ENCODE measurements at places on chromosomes 7 and 10.

- no peak for DNase-seq
- H3K4me3 ChIP-seq, result no peak overlapping the region
- no peak overlapping the region for H3K27ac ChIP-seq
- no peaks in the 10 kb centered on the region for H3K4me1 ChIP-seq
- H3K36me3 ChIP-seq, result no peaks in the 10 kb centered on the region
Measured at GRCh38 chr7:157008-157310, 35.4 kb upstream of the FAM20C start.

- no peaks in the 10 kb centered on the region for H3K36me3 ChIP-seq
- no peaks in the 10 kb centered on the region for H3K4me1 ChIP-seq
- H3K27me3 ChIP-seq, result no peaks in the 10 kb centered on the region
- H3K27ac ChIP-seq, result no peak overlapping the region
- no peak overlapping the region for H3K4me3 ChIP-seq
- peak; percentile 19 for DNase-seq
Measured at GRCh38 chr10:52951824-52952223, 179.2 kb upstream of the MBL2 start.

- peaks cover 13% of the 10 kb centered on the region for H3K36me3 ChIP-seq
- H3K4me3 ChIP-seq, result no peak overlapping the region
- H3K4me1 ChIP-seq, result peaks cover 48% of the 10 kb centered on the region
Measured at GRCh38 chr10:75109459-75109778, 2.0 kb upstream of the SAMD8 start.

- no peak overlapping the region for H3K4me3 ChIP-seq
- H3K27ac ChIP-seq, result no peak overlapping the region
- no peaks in the 10 kb centered on the region for H3K27me3 ChIP-seq
- H3K4me1 ChIP-seq, result no peaks in the 10 kb centered on the region
Measured at GRCh38 chr7:133633055-133633454, 380.2 kb downstream of the EXOC4 start.

DNA sequence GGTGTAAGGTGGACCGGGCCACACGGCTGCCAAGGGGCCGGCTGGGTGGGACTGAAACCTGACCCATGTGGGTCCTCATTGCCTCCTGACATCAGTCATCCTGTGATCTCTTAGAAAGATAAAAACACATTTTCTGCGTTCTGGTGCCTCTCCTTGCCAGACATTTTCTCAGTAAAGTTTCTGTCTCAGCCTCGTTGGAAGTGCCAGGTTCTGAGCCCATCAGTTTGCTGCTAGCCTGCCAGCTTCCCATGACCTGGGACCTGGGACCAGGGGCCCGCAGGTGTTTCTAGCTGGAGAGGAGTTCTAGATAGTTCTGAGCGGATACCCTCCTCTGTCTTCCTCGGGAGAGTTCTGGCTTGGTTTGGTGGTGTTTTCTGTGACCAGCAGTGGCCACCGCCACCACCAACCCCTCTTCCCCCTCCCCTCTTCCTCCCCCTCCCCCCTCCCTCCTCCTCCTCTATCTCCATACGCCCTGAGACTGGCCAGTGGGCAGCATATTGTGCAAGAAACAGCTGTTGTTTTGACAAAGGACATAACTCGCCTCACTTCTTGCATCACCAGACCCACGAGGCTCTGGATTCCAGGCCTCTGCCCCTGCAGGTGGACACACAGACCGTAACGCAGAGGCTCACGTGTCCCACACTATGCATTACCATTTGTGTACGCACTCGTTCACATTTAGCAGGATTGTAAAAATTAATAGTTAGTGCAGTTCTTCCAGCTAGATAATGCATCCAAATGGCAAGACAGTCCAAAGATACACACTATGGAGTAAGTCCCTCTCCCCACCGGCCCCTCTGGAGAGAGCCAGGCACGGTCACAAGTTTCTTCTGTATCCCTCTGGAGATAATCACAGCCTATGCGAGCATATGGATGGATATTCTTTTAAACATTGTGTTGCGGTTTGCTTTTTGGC lies 94.6 kb downstream of the CUX1 start:
- peaks cover 13% of the 10 kb centered on the region for H3K36me3 ChIP-seq
- H3K27ac ChIP-seq, result no peak overlapping the region
- peaks cover 40% of the 10 kb centered on the region for H3K4me1 ChIP-seq
- DNase-seq, result no peak

DNA sequence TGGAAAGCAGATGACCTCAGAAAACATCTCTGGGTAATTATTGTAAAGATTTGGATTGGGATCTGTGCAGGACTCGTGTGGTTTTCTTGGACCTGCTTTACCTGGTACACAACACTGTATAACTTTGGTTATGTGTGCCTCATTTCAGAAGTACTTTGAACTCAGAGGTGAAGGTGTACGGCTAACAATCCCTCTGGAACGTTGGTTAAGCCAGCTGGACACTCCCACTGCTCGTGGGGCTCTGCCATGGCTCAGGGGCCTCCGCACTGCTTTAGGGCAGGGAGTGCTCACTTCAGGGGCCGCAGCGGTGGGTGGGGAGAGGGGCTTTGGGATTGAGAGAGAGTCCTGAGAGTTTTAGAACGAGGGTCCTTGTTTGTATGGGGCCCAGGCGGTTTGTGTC lies 13.5 kb downstream of the DYNC2I1 start:
- no peak overlapping the region for H3K27ac ChIP-seq
- H3K4me1 ChIP-seq, result peaks cover 23% of the 10 kb centered on the region
- no peaks in the 10 kb centered on the region for H3K27me3 ChIP-seq
- no peak overlapping the region for H3K4me3 ChIP-seq

GRCh38 chr7:18019555-18019954 lies 8.1 kb downstream of the PRPS1L1 start:
- H3K4me1 ChIP-seq, result no peaks in the 10 kb centered on the region
- no peak overlapping the region for H3K4me3 ChIP-seq

GRCh38 chr7:121344497-121344896 lies 15.7 kb downstream of the WNT16 start:
- no peak for DNase-seq
- peaks cover 16% of the 10 kb centered on the region for H3K4me1 ChIP-seq
- no peak overlapping the region for H3K4me3 ChIP-seq

DNA sequence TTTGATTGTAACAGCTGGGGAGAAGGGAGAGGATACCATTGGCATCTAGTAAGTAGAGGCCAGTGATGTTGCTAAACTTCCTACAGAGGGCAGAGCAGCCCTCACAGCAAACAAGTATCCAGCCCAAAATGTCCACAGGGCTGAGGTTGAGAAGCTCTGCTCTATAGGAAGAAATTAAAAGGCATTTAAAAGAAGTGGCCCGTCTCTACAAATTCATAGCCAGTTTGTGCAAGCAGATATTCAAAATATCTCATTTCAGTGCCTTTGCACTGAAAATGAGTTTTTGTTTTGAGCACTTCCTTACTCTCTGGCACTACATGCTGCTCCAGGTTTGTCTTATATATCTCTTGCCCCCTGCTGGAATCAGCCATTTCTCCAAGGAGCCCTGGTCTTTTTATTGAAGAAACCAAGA lies 330.0 kb downstream of the BBS9 start:
- H3K4me3 ChIP-seq, result no peak overlapping the region
- no peaks in the 10 kb centered on the region for H3K36me3 ChIP-seq
- DNase-seq, result no peak
- H3K27ac ChIP-seq, result no peak overlapping the region
- no peaks in the 10 kb centered on the region for H3K27me3 ChIP-seq

DNA sequence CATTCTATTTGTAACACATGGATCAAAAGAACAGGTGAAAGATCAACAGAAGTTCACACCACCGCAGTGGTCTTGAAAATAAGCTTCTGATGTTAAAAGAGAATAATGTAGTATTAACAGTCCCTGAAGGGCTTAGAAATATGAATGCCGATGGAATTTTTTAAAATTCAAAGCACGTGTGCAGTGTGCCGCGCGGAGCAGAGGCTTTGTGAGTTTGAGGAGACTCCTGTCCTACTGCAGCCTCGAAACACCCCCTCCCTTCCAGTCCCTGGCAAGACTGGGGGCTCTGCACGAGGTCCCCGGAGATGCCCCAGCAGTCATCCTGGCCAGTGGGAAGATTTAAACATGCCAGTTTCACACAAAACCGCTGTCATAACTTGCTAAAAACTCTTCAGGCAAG lies 196.6 kb downstream of the DIP2C start:
- no peak overlapping the region for H3K27ac ChIP-seq
- peaks cover 19% of the 10 kb centered on the region for H3K27me3 ChIP-seq
- H3K4me1 ChIP-seq, result no peaks in the 10 kb centered on the region
- no peak overlapping the region for H3K4me3 ChIP-seq
- no peaks in the 10 kb centered on the region for H3K36me3 ChIP-seq
- no peak for DNase-seq

GRCh38 chr7:103795787-103796186 lies 193.7 kb downstream of the RELN start:
- H3K27ac ChIP-seq, result no peak overlapping the region
- no peaks in the 10 kb centered on the region for H3K36me3 ChIP-seq
- no peak for DNase-seq

DNA sequence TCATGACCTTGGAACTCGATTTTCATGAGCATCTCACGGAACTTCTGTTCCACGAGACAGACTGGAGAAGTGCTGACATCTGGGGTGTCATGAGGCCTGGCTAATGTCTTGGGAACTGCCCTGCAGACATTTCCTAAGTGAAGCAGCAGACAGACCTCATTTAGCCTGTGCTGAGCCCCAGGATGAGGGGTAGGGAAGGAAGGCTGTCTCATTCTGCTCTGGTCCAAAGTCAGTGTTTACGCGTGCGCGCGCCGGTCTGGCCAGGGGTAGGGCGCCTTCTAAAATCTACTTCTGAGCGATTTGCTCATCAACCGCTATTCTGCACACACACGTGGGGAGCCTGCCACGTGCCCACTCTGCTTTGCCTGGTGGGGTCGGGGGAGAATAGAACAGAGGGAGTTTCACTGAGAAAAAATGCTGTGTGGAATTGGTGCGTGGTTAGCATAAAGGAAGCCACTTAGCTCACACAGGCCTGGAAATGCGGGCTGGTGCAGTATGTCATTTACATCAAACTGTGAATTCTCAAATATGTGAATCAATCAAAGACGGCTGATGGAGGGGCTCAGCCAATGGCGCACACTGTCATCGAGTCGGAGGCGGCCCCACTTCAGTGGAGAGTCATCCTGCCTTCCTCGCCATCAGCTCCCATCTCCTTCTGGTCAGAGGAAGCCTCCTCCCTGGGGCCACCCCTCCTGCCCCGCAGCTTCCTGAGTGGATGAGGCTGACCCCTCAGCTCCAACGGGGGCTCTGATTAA lies 335.1 kb downstream of the ADARB2 start:
- H3K4me3 ChIP-seq, result no peak overlapping the region
- no peaks in the 10 kb centered on the region for H3K4me1 ChIP-seq
- H3K27ac ChIP-seq, result no peak overlapping the region
- H3K27me3 ChIP-seq, result peaks cover 62% of the 10 kb centered on the region
- no peak for DNase-seq

DNA sequence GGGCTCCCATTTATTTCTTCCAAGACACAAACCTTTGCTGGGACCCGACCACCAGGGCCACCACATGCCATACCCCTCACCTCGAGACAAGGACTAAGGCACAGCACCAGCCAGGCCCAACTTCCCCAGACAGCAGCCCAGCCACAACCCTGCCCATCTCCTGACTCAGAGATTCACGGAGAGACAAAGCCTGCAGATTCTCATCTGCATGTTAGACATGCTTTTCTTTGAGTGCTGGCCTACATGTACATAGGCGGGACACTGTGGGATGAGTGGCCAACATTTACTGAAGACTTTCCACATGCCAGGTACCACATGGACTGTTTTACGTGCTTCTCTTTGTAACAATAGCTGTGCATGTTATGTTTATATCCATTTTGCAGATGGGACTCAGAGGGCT lies 221.3 kb upstream of the ZMIZ1 start:
- H3K4me3 ChIP-seq, result no peak overlapping the region
- no peak for DNase-seq
- H3K36me3 ChIP-seq, result no peaks in the 10 kb centered on the region
- no peaks in the 10 kb centered on the region for H3K4me1 ChIP-seq
- H3K27me3 ChIP-seq, result no peaks in the 10 kb centered on the region
- H3K27ac ChIP-seq, result no peak overlapping the region

- peak overlapping the region; percentile 11 for H3K27ac ChIP-seq
- peaks cover 5% of the 10 kb centered on the region for H3K27me3 ChIP-seq
- H3K4me1 ChIP-seq, result no peaks in the 10 kb centered on the region
- no peak overlapping the region for H3K4me3 ChIP-seq
Measured at GRCh38 chr10:91340613-91341362, 69.4 kb upstream of the HECTD2 start.

- peaks cover 12% of the 10 kb centered on the region for H3K27me3 ChIP-seq
- H3K4me3 ChIP-seq, result no peak overlapping the region
- no peaks in the 10 kb centered on the region for H3K36me3 ChIP-seq
- no peaks in the 10 kb centered on the region for H3K4me1 ChIP-seq
- no peak overlapping the region for H3K27ac ChIP-seq
- DNase-seq, result no peak
Measured at GRCh38 chr7:157893535-157894044, 556.8 kb downstream of the DNAJB6 start.

DNA sequence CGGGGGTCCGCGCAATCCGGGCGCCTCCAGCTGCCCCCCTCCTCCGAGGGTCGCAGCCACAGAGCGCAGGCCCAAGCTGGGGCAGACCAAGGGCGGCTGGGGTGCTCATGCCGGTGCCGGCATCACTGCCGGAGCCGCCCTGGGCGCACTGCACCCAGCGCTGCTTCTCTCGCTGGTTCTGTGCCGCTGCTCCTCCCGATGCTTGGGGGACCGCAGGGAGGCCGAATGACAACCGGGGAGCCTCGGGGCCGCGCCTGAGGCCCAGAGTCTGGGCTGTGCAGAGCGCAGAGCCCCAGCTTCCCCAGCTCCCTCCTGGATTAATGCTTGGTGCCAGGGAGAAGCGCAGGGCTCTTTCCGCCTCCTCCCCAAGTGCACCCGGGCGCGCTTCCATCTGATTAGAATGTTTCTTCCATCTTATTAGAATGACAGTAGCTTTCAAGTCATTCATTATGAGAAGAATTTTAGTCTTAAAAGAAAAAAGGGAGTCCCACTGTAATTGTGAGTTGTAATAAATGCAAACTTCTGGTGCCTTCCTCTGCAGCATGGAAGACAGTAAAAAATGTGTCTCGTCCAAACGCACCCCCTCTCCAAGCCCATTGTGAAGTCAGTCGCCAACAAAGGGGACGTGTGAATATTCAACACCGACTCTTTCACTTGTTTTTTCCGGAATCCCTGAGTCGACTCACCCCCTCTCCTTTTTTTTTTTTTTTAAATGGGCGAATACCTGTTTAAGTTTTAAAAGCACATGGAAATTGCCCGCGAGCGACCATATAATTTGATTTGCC lies 19.5 kb upstream of the PTF1A start:
- H3K36me3 ChIP-seq, result no peaks in the 10 kb centered on the region
- no peak for DNase-seq
- peak overlapping the region; percentile 73 for H3K27ac ChIP-seq
- peaks cover 4% of the 10 kb centered on the region for H3K4me1 ChIP-seq
- H3K27me3 ChIP-seq, result peaks cover 57% of the 10 kb centered on the region
- H3K4me3 ChIP-seq, result no peak overlapping the region

DNA sequence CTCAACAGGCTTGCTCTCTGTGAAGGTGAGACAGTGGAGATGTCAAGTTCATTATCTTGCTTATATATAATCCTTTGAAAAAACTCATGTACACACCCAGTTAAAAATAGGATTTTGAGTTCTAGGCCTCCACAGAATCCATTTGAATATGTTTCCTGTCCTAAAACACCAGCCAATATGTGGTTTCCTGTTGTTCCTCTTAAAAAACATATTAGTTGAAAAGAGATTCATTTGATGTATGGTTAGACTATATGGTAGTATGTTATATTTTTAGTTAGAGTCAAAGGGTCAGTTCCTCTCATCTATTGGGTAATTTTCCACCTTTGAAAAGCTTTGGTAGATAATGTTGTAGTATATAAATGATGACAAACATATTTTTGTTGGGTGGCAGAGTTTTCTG lies 16.0 kb downstream of the PPP1R9A start:
- no peak overlapping the region for H3K27ac ChIP-seq
- DNase-seq, result no peak
- H3K36me3 ChIP-seq, result no peaks in the 10 kb centered on the region
- no peak overlapping the region for H3K4me3 ChIP-seq

GRCh38 chr10:45373003-45373575 lies 927 bp upstream of the ALOX5 start:
- H3K4me1 ChIP-seq, result peaks cover 93% of the 10 kb centered on the region
- peaks cover 11% of the 10 kb centered on the region for H3K36me3 ChIP-seq
- DNase-seq, result peak; percentile 60
- H3K4me3 ChIP-seq, result peak overlapping the region; percentile 92
- no peaks in the 10 kb centered on the region for H3K27me3 ChIP-seq
